ENCODE measurements at places on chromosomes 3 and 15.

DNA sequence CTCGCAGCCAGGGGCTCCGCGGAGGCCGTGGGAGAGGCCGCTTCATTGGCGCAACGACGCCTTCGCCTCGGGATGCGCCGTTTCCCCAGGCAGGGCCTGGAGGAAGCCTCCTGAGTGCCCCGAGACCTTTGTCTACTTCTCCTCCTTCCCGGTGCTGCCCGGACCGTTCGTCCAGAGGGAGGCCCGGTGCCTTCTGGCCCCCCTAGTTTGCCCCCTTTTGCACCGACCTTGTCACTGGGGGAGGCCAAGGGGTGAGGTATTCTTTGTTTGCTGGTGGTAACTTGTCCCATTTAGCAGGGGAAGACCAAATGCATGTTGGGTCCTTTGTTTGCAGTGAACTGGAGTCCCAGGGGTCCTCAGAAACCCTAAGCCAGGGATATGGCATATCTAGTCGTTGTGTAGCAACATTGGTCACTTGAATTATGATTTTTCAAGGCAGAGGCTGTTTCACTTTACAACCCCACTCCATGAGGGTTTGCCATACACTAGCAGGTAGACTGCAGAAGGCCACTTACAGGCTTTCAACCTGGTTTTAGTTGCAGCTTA, 615 bp downstream of the DHX30 start:
- DNase-seq = no peak

DNA sequence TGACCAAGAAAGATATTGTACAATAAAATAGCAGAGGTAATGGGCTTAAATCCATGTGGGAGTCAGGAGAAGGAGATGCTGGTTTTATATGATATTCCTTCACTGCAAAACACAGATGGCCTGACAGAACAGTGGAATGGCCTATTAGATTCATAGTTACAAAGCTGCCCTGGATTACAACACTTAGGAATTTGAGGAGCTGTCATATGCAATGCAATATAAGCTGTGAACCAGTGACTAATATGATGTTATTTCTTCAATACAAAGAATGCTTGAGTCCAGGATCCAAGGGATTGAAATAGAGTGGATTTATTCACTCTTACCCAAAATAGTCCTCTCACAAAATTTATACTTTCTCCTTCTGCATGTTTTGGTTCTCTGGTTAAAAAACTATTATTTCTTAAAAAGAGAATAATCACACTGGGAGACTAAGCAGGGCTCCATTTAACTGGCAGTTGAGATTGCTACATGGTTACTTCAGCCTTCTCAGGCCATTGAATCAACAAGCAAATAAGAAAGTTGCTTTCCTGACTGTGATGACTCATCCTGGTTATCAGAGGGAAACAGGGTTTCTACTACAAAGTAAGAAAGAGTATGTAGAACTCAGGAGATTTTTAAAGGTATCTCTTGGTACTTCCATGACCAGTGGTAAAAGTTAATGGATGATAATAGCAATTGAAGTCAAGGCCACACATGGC, 79.8 kb upstream of the ZPLD1 start:
- DNase-seq = no peak

GRCh38 chr3:53496392-53496670, 1.9 kb downstream of the CACNA1D start:
- DNase-seq = no peak

DNA sequence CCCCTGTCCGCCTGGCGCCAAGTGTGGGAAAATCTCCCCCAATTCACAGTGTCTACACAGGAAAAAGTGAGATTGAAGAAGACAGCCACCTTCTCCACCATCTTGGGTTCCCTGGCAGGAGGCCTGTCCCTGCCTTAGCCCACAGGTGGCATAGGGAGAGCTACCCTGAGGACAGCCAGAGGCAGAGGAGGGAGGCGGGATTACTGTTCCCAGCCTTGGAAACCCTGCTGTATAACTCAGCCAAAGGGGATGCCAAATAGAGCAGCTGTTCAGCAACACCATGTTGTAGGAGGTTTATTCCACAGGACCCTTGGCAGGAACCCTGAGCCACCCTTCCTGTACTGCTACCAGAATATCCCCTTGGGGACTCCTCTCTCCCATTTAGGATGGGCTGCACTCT, 54.8 kb downstream of the PAK2 start:
- DNase-seq = no peak

DNA sequence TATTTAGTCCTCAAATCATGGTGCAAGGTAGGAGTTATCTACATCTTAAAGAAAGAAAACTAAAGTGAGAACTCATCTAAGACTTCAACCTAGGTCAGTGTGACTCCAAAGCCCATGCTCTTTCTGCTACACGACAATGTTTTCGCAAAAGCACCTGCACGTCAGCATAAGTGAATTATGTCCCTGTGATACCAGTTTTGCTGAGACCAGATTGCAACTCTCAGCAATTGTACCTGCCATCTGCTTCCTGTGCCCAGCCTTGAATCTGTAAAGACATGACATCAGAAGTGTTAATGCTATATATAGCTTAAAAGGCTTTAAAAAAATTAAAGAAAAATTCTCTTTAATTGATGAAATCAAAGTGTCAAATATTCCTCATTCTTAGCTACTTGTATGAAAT, 43.4 kb downstream of the RETNLB start:
- DNase-seq = no peak

- DNase-seq = no peak
Measured at GRCh38 chr3:128736601-128737000, 10.6 kb downstream of the RAB7A start.

DNA sequence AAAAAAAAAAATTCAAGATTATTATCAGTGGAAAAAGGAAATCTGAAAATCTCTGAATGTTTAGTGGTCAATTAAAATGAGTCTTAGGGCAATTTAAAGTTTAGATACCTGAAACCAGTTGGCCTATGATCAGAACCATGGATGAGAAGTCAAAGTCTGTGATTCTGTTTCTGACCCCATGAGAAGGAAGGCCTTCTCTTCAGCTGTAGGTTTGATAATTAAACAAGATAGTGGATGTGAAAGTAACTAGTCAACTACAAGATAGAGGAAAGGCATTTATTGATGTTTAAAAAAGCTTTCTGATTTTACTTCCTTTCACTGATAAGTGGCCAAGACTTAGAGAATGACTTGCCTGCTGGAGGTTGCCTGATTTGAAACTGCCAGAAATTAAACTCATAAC, 8.7 kb downstream of the PLS1 start:
- DNase-seq = no peak

- DNase-seq = no peak
Measured at GRCh38 chr15:69637818-69638217, 185.2 kb downstream of the RPLP1 start.

- DNase-seq = no peak
Measured at GRCh38 chr3:55826731-55827496, 339.8 kb upstream of the WNT5A start.

DNA sequence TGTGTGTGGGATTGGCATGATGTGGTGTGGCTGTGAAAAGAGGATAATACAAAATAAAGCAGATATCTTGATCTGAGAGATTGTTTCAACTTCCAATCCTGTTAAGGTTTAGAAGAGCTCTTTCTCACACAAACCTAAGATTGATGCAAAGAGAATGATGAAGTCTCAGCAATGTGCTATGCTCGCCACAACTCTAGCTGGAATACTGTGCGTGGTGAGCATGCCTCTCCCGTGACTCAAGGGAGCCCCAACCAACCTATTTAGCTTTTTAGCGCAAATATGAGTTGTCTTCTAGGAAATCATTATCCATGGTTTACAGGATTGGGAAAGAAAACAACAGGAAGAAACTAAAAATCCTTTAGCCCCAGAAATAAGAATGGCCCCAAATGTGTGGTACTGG, 28.5 kb downstream of the BTLA start:
- no peak for DNase-seq

- no peak for DNase-seq
Measured at GRCh38 chr15:97425596-97425995, 534.9 kb upstream of the ARRDC4 start.
